ENCODE measurements at places on chromosomes 7 and 10.

- DNase-seq: no peak
These were observed 11.4 kb downstream of the SH3PXD2A start for GRCh38 chr10:103843854-103844570.

DNA sequence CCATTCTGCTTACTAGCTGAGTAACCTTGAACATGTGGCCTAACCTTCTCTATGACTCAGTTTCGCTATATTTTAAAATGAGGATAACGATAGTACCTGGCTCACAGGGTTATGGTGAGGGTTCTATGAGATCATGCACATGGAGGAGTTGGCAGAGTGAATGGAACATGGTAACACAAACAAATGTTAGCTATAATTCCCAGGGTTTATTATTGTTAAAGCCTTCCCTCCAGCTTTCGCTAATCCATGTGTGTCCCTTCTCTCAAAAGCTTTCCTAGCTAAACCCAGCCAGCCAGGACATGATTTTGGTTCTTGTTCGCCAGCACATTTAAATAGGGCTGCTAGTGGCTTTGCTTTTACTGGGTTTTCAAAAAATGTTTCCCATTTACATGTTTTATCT, 361.0 kb upstream of the NFE2L3 start:
- DNase-seq: no peak

DNA sequence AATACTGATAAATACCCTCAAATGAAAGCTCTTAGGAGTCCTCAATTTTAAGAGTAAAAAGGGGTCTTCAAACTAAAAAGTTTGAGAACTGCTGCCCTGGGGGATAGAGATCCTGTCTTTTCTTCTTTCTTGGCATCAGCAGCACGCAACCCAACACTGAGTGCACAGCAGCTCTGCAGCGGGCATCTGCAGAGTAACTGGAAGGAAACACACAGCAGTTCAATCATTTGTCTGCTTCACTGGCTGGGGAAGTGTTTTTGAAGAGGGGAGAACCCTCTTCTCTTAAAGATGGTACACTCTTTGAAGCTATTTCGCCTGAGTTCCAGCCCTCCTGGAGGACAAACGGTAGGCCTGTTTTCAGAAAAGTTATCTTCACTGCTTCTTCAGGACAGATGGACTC, 193.6 kb downstream of the FGFR2 start:
- no peak for DNase-seq

DNA sequence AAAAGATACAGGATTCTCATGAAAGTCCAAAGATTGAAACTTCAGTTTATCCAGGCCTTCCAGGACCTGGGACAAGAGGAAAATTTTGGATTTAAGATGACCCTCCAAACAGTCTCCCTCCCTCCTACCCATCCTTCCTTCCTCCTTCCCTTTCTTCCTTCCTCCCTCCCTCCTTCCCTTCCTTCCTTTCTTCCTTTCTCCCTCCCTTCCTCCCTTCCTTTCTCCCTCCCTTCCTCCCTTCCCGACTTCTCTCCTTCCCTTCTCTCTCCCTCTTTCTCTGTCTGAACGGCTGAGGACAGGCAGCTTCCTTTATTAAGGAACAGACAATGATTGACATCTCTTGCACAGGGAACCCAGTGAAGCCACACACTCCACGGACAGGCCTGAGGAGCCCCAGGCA, 23.3 kb downstream of the SFTPD start:
- peak; percentile 26 for DNase-seq

DNA sequence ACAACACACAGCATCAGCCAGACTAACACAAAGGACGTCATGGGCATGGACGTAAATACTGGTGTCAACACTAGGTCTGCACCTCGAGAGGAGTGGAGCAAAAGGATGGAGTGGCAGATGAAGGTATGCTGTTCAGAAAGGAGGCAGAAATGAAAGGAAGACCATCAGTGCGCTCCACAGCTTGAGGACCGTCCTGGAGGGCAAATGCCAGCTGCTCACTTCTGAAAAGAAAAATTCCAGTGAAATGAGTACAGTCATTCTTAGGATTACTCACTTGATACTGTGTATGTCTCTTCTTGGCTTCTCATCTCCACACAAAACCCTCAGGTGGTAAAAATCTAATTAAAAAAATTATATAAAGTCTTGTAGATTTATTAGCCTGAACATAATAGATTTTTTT, 44.8 kb downstream of the EGFR start:
- no peak for DNase-seq

- DNase-seq: peak; percentile 62
These were observed 95.3 kb upstream of the CYP26C1 start for GRCh38 chr10:92965314-92965713.

Measured in NB4 (cell line).